ENCODE measurements at places on chromosomes 7 and 10.

- DNase-seq, result no peak
Measured at GRCh38 chr10:42937649-42938180, 139.2 kb upstream of the RET start.

- DNase-seq, result no peak
Measured at GRCh38 chr7:69935107-69935506, 336.8 kb downstream of the AUTS2 start.

DNA sequence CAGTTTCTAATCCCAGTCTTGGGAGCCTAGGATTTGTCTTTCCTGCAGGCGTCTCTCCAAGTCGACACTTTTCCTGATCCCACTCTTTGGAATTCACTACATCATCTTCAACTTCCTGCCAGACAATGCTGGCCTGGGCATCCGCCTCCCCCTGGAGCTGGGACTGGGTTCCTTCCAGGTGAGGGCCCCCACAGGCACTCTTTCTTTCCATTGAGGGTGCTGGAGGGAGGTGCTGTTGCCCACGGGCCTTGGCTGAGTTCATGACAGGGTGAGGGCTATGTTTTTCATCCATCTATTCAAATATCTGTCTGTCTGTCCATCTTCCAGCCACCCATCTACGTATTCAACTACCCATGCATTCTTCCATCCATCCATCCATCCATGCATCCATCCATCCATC lies 12.6 kb downstream of the GHRHR start:
- no peak for DNase-seq

- DNase-seq, result no peak
Measured at GRCh38 chr7:39880556-39880955, 69.5 kb upstream of the CDK13 start.

DNA sequence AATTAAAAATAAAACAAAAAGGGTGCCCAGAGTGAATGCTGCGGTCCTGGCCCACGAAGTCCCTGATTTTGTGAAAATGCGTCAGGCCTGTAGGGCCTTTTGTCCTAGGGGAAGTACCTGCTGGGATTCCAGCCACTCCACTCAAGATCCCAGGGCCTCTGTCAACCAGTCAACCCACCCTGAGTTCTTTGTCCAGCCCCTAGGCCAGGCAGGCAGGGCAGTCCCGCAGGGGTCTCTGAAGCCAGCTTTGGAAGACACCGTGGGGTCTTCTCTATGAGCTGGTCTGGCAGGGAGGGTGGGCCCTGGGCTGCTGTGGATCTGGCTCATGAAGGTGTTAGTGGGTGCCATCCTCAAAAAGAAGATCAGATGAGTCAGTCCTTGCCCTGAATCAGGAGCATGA lies 452.5 kb upstream of the MKI67 start:
- DNase-seq, result no peak

- no peak for DNase-seq
Measured at GRCh38 chr7:44735403-44736165, 13.1 kb upstream of the ZMIZ2 start.

DNA sequence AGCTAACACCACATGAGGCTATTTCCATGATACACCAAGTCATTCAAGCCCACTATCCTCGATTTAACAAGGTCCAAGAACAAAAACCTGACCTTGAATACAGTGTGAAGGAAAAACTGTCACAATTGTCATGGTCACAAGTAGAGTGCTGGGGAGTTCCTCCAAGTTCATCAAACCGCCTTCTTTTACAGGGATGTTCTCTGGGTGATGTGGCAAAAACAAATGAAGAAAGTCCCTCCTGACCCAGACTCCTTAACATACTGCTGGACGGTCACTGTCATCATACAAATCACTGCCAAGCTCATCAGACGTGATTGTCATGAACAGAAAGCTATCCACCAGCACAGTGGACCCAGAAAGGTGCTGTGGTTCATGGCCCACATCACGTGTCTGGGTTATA lies 28.9 kb downstream of the HIPK2 start:
- DNase-seq, result no peak

DNA sequence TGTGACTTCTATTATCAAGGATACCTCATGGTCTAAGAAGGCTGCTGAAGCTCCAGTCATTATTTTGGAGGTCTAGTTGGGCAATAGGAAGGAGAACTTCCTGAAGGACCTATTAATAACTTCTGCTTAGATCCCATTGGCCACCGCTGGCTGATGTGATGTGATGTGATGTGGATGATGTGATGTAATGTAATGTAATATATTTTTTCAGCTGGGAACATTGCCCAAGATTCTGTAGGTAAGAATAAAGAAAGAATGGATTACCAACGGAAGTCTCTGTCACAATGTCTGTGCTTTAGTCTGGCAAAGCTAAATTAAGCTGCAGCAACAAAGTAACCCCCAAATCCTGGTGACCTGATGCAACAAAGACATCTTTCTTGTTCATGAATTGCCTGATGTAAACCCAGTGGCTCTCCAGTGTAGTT lies 233.7 kb downstream of the PTEN start:
- no peak for DNase-seq

- DNase-seq, result no peak
Measured at GRCh38 chr10:19848226-19848985, 32.2 kb downstream of the PLXDC2 start.

- DNase-seq, result no peak
Measured at GRCh38 chr10:104077663-104078151, 8.0 kb downstream of the COL17A1 start.

DNA sequence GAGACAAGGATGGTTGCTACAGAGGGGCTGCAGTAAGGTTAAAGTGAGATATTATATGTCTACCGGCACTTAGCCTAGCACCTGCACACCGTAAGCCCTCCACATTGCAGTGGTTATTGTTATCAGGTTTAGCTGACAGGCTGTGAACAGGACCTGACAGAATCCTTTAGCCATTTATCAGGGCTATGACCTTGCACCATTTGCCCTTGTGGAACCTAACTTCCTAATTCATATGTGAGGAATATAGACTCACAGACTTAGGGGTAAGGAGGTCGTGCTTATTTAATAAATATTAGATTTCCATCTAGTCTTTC lies 10.1 kb downstream of the NCOA4 start:
- no peak for DNase-seq

DNA sequence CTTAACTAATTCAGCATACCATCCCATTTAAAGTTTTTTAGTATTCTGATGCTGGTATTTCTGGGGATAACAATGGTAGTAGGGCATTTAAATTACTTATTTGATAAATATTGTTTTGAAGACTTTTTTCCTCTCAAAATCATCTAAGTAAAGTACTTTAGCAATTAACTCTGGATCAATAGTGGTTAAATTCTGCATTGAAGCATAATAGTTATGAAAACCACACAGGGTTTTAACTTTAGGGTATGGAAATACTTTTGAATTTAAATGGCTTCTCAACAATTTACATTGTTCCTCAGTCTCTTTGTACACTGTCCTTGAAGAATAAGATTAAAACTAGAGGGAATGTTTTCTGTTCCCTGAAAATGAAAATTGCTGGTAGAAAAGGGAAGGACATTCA lies 202.6 kb upstream of the STEAP4 start:
- no peak for DNase-seq
